ENCODE measurements at places on chromosomes 6 and 20.

DNA sequence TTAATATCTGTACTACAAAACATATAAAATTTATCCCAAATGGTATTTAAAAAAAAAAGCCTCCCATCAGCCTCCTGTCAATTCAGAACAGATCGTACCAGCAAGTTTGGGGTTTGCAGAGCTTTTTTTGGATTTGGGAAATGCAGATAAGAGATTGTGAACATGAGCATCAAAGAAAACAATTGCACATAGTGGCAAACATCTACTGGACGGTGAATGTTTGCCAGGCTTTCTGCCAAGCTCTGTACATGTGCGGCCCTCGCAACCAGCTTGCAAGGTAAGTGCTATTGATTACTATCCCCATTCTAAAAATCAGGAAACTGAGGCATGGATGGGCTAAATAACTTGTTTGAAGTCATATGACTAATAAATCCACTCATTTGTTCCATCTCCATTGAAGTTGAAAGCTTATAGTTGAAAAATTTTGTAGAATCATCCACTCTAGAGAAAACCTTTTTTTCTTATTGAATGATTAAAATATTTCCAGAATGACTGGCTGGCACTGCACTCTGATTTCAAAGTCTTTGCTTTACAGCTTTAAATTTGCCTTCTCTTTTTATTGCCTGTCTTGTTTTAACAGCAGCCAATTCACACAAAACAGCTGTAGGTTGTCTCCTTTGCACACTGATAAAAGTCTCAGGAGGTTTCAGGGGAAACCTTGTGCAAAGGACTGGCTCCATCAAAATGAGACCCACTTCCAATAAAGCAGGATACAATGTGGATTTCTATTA is 37.4 kb upstream of the SIRT5 start:
- no peak for DNase-seq

GRCh38 chr20:32326504-32326845 is 31.7 kb upstream of the ASXL1 start:
- DNase-seq = no peak

GRCh38 chr6:45959534-45960145 is 56.0 kb downstream of the CLIC5 start:
- DNase-seq = no peak

GRCh38 chr6:37491830-37492208 is 7.9 kb downstream of the CCDC167 start:
- DNase-seq = no peak

- no peak for DNase-seq
Observed at GRCh38 chr20:40781327-40782042, 92.4 kb upstream of the MAFB start.

GRCh38 chr6:81084776-81085430 is 667.6 kb downstream of the TENT5A start:
- no peak for DNase-seq

GRCh38 chr6:30533460-30534294 is 22.6 kb downstream of the GNL1 start:
- no peak for DNase-seq

DNA sequence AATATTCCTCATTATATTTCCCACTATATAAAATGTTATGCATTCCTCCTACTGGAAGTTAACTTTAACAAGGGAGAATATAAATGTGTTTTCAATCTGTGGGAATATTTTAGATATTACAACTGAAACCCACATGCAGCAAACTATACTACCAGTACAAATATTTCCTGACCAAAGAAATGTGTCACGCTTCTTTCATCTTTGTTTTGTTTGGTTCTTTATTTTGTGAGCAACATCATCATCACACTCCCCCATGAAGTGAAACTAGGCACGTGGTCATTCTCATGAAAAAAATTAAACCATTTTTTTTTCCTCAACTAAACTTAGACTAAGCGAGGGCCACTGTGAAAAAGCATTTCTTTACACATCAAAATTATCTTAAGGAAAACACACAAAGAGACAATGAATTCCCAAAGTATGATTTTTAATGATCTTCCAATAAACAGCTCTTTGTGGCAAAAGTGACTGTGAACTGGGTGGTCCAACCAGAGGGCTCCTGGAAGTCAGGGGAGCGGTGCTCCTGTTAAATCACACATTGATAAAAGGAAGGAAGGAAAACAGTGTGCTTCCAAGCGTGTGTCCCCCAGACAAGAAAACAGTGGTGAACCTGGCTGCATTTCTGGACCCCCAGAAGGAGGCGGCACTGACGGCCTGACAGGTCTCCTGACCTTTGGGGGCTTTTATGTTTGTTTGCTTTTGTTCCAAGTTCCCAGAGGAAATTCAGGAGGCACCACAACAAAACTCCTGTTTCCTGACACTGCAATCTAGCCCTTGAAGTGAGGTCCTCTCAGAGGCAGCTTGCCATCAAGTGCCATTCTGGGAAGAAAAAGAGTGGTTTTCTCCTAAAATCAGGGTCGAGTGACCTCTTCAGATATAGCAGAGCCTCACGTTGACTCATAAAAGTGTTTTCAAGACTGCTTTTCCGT is 166.8 kb upstream of the FOXQ1 start:
- DNase-seq = no peak

- no peak for DNase-seq
Observed at GRCh38 chr6:167303675-167304625, 12.8 kb downstream of the UNC93A start.

GRCh38 chr6:43081043-43081442 is 4.9 kb downstream of the PTK7 start:
- no peak for DNase-seq

- no peak for DNase-seq
Observed at GRCh38 chr6:37483252-37483901, 16.3 kb downstream of the CCDC167 start.

- DNase-seq = no peak
Observed at GRCh38 chr6:109450801-109451200, 4.8 kb downstream of the MICAL1 start.

GRCh38 chr6:53922539-53922981 is 127.8 kb downstream of the LRRC1 start:
- DNase-seq = no peak

DNA sequence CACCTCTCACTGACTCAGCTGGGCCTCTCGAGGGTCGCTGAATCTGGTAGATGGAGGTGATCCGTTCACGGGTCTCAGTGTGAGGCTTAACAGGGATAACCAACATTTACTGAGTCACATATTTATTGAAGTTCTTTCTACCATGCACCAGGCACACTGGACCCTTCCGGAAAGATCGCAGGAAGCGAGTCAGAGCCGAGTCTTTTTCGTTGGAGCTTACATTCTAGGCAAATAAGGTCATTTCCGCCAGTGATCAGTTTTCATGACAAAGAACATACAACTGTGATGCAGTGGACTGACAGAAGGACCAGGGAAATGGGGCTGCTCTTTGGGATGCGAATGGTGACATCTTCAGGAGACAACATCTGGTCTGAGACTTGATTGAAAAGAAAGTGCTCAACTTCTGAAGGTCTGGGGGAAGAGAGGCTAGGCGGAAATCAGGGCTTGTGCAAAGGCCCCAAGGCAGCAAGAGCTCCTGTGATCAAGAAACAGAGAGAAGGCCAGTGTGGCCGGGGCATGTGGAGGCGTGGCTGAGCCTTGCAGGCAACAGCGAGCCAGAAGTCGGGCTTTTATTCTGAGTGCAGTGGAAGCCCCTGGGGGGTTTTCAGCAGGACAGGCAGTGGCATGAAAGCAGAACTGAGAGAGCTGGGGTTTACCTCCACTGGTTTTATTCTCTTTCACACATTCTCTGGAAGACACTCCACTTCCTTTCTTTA is 56.7 kb downstream of the APCDD1L start:
- no peak for DNase-seq

DNA sequence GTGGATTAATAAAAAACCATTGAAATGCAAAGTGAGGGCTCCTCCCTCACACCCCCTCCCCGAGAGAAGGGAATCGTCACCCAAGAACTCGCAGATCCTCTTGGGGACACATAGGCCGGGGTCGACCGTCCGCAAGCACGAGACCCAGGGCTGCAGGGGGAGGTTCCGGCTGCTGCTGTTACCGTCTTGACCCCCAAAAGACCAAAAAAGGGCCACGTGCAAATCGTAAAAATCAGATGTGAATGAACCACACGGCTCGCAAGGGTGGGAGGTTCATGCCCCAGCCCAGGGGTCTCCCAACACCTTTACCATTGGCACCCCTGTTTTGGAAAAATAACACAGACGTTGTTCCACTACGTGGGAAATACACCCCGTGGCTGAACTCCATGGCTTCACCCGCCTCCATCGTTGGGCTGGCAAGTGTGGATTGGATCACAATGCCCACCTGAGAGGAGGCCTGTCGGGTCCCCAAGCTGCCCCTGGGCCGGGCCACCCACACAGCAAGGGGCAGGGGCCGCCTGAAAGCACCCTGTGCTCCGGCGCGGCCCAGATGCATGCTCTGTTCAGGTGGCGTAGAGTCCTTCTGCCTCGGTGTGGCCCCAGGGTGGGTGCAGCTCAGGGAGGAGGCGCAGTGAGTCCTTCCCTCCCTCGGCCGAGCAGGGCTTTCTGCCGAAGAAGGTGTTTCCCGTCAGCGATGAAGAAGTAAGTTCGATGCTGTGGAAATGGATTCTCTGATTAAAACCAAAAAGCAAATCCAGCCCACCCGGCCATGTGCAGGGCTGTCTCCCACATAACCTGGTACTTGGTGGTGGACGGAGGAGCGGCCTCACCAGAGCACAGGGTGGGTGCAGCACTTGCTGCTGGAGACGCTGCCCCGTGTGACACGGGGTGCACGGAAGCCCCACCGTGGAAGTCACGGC is 85.0 kb downstream of the YTHDF1 start:
- DNase-seq = no peak

DNA sequence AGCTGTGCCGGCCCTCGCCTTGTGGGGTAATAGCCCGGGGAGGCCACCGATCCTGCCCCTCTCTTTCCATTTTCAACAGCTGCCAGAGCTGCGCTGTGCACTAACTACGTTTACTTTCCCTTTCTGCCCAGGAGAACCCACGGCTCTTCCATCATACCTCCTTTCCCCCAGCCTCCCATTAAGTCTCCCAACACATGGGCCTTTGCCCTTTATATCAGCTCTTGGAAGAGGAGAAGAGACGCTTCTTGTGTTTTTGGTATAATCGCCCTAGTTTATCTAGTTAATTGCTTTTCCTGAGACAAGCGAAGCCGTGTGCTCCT is 637 bp downstream of the UBR2 start:
- no peak for DNase-seq

GRCh38 chr6:16706029-16706428 is 55.2 kb downstream of the ATXN1 start:
- DNase-seq = no peak

GRCh38 chr6:108566406-108566805 is 5.7 kb downstream of the FOXO3 start:
- no peak for DNase-seq

GRCh38 chr20:51522207-51522606 is 20.3 kb downstream of the NFATC2 start:
- no peak for DNase-seq

DNA sequence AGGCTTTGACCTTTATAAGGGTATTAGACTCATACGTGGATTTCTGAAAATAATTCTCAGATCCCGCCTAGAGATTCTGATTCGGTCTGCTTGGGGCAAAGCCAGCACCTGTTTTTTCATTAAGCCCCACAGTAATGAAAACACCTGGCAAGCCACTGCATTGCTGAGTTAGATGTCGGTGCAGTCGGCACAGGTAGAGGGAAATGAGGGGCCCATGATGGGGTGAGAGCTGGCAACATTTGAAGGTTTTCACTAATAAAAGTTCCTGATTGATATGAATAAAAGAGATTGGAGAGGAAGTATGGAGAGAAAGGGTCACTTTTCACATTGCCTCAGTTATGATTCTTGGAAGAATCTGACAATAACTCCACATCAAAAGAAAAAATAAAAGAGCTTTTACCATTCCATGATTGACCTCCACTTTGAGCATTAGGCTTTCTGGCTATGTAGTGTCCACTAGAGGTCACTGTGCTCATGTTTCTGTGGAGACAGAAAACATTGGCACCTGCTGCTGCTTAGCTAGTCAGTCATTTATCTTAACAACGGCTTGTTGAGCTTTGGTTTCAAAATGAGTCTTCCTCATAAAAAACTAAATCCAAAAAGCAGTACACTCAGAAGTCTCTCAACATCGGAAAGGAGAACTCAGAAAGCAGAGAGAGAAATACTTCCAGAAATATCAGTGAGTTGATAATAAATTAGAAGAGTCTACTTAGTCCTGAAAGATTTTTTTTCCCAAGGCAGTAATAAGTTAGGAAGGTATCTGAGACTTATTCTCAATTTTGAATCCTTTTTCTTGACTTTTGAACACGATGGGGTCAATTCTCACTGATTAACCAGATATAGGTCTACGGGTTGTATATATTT is 53.3 kb upstream of the KLHL31 start:
- DNase-seq = no peak

- DNase-seq = no peak
Observed at GRCh38 chr6:35419417-35419816, 32.7 kb upstream of the FANCE start.

GRCh38 chr6:143441680-143442545 is 8.6 kb downstream of the ADAT2 start:
- no peak for DNase-seq

- DNase-seq = no peak
Observed at GRCh38 chr6:141988954-141989705, 143.6 kb upstream of the GJE1 start.

- no peak for DNase-seq
Observed at GRCh38 chr6:81340946-81341345, 411.5 kb downstream of the TENT5A start.

DNA sequence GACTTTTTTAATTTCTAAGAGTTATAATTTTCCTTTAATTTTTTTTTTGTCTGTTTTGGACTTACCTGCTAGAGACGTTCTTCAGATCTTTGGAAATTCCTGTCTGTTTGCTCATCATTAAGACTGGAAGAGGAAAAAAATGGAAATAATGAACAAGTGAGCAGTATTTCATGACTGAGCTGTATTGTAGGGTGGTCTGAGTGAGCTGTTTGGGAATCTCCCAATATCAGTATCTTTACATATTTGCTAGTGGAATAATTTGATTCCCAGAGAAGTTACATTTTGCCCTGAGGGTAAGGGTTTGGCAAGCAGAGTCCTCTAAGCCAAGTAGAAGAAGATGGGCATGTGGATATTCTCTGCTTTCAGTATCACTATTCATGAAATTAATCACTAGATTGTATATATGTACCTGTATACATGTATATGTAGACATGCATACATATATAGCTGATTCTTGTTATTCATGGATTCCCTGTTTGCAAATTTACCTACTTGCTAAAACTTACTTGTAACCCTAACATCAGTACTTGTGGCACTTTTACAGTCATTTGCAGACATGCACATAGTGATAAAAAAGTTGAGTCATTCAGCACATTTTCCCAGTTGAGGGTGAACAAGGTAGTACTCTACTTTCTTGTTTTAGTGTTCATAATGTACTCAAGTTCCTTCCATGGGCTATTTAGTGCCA is 13.5 kb downstream of the ZC2HC1B start:
- no peak for DNase-seq

GRCh38 chr6:167769408-167770190 is 57.1 kb upstream of the AFDN start:
- DNase-seq = no peak

GRCh38 chr6:55058682-55059081 is 115.6 kb upstream of the HCRTR2 start:
- no peak for DNase-seq

Measured in activated T-helper 1 cell treated with Interleukin-2 at 50 U/mL for 16 hours (primary cell).